ENCODE measurements at places on chromosomes 4 and X. TPM values are rescaled to one million over a fixed set of nuclear protein-coding genes. Genes with fewer than 3 reads are reported as not detected.

CAPN6 gene
- 1.7 TPM for total RNA-seq

FGB gene
- not detected for total RNA-seq

CDKN2AIP gene
- 19.2 TPM for total RNA-seq

SPANXN3 gene
- total RNA-seq = not detected

SPACA5 gene
- not detected for total RNA-seq

DNA sequence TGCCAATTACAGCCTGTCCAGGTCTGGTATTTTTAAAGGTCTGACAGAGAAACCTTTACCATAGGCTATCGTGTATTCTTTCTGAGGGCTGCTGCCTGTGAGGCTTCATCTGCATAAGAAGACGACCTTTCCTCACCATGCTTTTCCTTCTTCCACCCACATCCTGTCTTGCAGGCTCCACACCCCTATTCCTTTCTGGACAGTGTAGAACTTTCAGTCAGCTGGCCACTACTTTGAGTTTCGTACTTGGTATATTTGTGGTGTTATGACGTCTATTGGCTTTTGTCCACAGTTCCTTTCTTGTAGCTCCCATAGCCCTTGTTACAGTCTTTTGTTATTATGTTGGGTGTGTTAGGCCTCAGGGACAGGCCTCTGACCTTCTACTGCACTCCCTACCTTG is 311.4 kb downstream of the RAPGEF2 start:
- H3K27ac ChIP-seq = no peak overlapping the region
- H3K27me3 ChIP-seq = no peaks in the 10 kb centered on the region
- H3K4me3 ChIP-seq = no peak overlapping the region

- no peaks in the 10 kb centered on the region for H3K36me3 ChIP-seq
- H3K4me3 ChIP-seq = no peak overlapping the region
- H3K4me1 ChIP-seq = peaks cover 8% of the 10 kb centered on the region
Measured at GRCh38 chr4:16607241-16608066, 291.0 kb downstream of the LDB2 start.

DNA sequence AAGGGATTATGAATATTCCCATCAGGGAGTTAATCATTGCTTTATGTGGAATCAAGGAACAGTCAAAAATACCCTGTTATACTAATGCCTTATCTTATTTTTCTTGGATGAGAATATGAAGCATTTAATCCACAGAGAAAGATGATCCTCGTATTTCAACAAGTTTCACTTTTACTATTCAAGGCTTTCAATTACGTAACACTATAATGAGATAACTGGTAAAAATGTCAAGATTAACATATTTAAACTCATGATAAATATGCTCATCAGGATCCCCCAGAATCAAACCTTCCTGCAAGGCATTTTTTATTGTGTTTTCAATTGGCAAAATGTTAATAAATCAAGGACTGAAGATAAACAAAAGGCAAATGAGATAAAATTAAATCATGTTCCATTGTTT is 5.1 kb downstream of the ZXDA start:
- no peak overlapping the region for H3K27ac ChIP-seq
- H3K36me3 ChIP-seq = no peaks in the 10 kb centered on the region
- H3K4me3 ChIP-seq = no peak overlapping the region
- no peaks in the 10 kb centered on the region for H3K4me1 ChIP-seq

GRCh38 chrX:69268611-69269010 is 103.4 kb upstream of the PJA1 start:
- no peak overlapping the region for H3K27ac ChIP-seq
- H3K4me1 ChIP-seq = no peaks in the 10 kb centered on the region
- H3K36me3 ChIP-seq = no peaks in the 10 kb centered on the region
- no peak for DNase-seq
- H3K27me3 ChIP-seq = no peaks in the 10 kb centered on the region
- no peak overlapping the region for H3K4me3 ChIP-seq

DNA sequence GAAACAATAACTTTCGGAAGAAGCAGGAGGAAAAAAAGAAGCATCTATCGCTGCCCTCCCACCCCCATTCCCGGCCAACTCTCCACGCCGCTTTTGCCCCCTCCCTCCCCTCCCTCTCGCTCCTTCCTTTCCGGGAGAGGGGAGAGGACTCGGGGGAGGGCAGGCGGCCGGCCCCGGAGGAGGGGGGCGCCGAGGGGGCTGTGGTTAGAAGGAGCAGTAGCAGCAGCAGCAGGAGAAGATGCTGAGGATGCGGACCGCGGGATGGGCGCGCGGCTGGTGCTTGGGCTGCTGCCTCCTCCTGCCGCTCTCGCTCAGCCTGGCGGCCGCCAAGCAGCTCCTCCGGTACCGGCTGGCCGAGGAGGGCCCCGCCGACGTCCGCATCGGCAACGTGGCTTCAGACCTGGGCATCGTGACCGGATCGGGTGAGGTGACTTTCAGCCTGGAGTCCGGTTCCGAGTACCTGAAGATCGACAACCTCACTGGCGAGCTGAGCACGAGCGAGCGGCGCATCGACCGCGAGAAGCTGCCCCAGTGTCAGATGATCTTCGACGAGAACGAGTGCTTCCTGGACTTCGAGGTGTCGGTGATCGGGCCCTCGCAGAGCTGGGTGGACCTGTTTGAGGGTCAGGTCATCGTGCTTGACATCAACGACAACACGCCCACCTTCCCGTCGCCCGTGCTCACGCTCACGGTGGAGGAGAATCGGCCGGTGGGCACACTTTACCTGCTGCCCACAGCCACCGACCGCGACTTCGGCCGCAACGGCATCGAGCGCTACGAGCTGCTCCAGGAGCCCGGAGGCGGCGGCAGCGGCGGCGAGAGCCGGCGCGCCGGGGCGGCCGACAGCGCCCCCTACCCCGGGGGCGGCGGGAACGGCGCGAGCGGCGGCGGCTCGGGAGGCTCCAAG is 1.3 kb downstream of the PCDH7 start:
- no peaks in the 10 kb centered on the region for H3K36me3 ChIP-seq
- no peaks in the 10 kb centered on the region for H3K27me3 ChIP-seq
- no peak overlapping the region for H3K27ac ChIP-seq

GRCh38 chrX:97756879-97757278 is 873.2 kb downstream of the RPA4 start:
- H3K27me3 ChIP-seq = no peaks in the 10 kb centered on the region
- DNase-seq = no peak
- no peaks in the 10 kb centered on the region for H3K36me3 ChIP-seq
- H3K4me3 ChIP-seq = no peak overlapping the region

DNA sequence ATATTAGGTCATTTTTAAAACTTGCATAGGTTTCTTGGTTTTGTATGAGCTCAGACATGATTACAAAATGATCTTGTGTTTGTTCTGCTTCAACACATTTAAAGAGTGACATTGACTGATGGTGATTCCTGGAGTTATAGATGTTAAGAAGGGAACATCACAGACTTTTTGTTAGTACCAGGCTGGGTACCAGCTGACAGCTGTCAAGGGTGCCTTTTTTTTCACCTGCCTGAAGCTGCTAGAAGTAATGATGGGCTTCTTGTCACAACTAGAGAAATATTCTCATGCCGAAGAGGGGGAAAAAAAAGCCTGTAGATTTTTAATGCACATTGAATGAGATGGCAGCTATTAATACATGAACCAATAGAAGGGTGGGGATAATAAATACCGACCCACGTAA is 226.6 kb upstream of the TRAM1L1 start:
- no peaks in the 10 kb centered on the region for H3K27me3 ChIP-seq
- no peaks in the 10 kb centered on the region for H3K4me1 ChIP-seq
- H3K4me3 ChIP-seq = no peak overlapping the region

All from ovary (tissue), 10 donors.